ENCODE measurements at places on chromosomes 2 and 18. TPM values are rescaled to one million over a fixed set of nuclear protein-coding genes. Genes with fewer than 3 reads are reported as not detected.

The EMILIN1 gene
- total RNA-seq, result 1.5 TPM

DNA sequence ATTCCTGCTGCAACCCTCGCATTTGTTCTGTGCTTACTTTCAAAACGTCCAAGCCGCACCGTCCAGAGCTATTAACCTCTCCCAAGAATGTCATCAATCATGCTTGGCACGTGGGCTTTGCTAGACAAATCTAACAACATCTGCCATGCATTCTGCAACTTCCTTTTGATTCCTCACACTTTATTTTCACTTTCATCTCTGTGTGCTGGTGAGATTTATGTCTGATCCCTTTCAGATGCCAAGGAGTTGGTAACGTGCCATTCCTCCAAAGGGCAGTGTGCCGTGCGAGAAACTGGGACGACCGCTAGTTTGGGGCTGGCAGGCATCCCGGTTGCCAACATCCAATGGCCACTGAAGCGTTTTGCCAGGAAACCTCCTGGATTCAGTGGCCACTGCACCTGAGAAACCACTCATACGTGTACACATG is 230.0 kb upstream of the PARD3B start:
- DNase-seq, result no peak

The TUBA3E gene
- total RNA-seq, result not detected

GRCh38 chr2:109402980-109403840 is 210.6 kb downstream of the SEPTIN10 start:
- DNase-seq, result no peak

- no peak for DNase-seq
Measured at GRCh38 chr2:233801357-233802131, 23.4 kb downstream of the MROH2A start.

The OSBPL6 gene
- total RNA-seq, result 1.5 TPM

DNA sequence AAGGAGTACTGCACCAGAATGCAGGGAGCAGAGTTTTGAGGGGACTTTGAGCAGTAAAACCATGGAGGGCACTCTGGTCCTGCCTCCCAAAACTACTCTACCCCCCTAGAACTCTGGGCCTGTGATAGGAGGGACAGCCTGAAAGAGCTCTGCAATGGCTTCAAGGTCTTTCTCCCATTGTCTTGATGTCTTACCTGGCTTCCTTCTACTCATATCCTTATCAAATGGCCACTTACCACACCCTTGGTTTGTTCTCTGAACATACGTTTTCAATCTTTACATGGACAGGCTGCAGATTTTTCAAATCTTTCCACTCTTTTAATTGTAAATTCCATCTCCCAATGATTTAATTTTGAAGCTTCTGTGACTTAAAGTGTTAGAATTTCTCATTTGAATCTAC is 27.7 kb downstream of the RELCH start:
- DNase-seq, result no peak

DNA sequence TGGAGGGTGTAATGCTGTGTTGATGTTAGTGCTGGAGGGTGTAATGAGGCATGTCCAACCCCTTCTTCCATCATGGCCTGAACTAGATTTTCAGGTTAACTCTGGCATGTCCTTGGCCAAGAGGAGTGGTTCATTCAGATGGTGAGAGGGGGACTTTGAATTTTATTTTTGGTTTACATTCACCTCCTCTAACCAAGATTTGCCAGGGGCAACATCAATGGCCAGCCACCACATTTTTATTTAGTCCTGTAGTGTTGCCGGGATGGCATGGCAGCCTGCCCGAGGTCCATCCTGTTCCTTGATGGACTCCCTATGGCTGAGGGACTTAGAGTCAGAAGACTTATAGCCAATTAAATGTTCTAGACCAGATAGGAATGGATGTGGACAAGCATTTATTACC is 484.6 kb upstream of the HS6ST1 start:
- DNase-seq, result no peak

The SERPINB5 gene
- not detected for total RNA-seq

The NMUR1 gene
- not detected for total RNA-seq

DNA sequence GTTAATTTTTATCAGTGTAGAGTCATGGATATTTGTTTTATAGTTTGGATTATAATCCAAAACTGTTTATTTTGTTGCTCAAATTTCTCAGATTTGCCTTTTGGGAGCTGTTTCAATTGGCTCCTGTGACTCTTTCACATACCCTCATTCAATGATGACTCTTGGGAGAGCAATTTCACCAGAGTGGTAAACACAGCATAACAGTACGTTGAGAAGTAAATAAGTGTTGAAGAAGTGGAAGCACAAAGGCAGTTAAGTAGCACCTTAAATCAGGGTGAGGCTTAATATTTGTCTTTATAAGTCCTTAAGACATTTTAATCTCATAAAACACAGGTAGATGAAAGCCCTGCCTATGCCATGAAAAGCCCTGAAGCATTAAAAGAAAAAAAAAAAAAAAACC is 17.1 kb upstream of the SLC39A10 start:
- no peak for DNase-seq
